ENCODE measurements at places on chromosomes 4 and X.

DNA sequence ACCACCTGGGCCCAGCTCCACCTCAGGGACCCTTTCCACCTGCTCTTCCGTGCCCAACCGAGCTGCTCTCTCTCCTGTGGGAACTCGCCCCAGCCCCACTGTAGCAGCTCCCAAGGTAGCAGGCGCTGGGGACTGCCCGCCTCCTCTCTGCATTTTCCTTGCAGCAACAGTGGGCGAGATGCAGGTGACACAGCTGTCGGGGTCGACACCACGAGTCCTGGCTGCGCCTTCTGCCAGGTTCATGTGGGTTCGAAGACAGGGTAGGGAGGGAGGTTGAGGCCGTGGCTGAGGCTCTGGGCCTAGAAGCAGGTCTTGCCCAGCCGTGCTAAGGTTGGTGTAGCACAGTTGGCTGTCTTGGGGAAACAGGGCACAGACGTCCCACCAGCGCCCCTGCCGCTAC, 245.2 kb upstream of the FSTL5 start:
- no peak for DNase-seq

DNA sequence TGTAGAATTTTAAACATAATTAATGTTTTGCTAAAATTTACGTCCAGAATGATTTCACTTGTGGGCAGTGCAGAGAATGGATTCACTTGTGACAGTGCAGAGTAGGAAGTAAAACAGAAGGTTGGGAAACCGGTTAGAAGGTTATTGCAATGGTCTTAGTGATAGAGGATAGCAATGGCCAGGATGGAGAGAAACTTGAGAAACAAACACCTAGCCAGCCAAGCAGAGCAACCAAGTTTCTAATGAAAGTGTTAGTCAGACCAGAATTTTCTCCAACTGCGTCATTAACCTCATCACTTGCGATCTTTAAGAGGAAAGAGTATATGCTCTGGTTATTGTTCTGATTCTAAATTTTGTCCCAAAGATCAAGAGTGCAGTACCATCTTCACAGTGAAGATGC, 50.0 kb upstream of the TBC1D9 start:
- no peak for DNase-seq

- DNase-seq = no peak
Measured at GRCh38 chr4:58111818-58112217, 1001.6 kb upstream of the IGFBP7 start.

DNA sequence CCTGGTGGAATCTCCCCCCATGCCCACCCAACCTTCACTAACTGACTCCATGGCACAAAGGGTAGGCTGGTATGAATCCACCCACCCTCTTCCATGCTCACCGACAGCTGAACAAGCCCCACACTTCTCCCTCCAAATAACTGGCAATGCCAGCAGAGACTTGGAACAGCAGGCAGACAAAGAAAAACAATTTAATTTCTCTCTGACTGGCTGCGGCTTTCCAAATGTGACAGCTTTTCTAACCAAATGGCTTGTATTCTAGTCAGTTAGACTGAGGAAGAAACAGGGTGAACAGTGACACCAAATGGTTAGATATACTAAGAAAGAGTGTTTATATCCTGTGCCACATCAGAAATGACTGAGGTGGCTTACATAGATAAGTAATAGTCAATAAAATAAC, 199.3 kb upstream of the ADAMTS3 start:
- DNase-seq = no peak

DNA sequence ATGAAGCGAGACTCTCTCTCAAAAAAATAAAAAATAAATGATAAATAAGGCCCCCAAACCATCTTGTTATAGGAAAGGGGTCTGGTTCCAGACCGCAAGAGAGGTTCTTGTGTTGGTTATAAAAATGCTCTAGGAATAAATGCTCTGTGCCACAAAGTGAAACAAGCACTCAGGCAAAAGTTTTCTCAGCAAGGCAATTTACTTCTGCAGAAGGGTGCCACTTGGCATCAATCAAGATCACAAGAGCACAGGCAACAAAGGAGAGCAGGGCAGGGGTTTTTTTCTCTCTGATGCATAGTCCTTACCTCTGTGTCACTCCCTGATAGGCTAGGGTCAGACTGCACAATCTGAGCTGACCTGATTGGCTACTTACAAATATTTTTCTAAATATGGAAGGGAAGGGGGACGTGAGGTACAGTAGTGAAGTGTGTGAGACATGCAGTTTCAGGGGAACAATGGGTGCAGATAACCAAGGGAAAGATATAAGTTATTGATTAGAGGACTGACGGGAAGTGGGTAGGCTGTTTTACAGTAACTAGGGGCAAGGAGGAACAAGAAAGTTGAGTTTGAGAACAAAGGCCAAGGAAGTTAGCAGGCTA, 29.8 kb upstream of the FUNDC1 start:
- no peak for DNase-seq

DNA sequence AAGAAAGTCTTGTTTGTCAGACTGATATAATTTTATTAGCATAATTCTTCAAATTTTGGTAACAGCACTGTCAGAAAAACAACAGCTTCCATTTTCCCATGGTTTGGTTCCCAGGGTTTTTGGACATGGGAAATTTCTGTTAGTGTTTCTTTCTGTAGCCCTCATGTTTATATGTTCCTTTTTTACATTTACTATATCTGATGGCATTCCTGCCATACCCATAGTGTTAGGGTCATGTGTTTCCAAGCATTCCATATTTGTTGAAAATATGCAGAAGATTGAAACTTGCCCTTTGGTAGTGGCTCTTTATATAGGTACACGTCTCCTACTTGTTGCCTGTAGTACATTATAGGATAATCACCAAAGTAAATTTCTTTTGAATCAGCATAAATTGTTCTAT, 65.8 kb downstream of the PDLIM5 start:
- no peak for DNase-seq

DNA sequence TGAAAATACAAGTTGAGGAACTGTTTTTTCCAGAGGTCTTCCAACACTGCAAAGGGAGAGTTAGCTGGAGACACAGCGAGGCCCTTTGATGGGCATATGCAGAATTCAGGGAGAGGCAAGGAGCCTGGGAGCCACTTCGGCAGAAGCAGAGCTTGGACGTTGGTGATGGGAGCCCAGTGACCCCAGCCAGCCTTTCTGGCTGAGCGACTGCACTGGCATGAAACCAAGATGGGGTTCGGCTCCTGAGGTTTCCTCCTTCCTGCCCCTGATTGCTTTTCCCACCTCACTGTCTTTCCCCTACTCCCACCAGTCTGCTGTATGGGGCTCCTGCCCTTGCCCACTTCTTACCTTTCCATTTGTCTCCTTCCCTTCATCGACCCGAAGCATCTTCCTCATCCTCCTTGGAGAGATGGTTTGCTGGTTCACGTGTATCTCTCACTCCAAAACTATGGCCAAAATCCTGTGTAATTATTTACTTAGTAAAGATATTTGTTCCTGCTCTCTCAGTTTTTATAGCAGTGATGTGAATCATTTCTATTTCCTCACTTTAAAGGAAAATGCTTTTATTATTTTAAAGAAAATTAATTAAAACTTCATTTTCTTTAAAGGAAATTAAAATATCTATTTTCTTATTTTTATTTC, 100.5 kb downstream of the NFKB1 start:
- DNase-seq = no peak

GRCh38 chr4:177201614-177202013, 108.1 kb upstream of the NEIL3 start:
- DNase-seq = no peak

DNA sequence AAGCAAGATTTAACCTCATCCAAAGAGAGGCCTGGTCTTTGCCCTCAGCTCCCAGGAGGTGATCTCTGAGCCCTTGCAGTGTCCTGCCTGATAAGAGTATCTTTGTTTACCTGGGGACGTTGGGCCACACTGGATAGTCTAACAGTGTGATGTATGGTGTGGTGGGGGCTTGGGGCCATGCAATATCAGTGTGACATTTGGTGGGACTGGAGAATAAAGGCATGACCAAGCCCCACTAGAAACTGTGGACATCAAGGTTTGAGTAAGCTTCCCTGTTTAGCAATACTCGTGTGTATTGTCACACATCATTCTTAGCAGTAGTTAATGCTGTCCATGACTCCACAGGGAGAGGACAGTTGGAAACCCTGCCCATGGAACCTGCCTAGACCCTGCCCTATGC, 34.4 kb downstream of the BBS12 start:
- no peak for DNase-seq

- DNase-seq = no peak
Measured at GRCh38 chr4:120354381-120354780, 287.7 kb upstream of the MAD2L1 start.

GRCh38 chr4:89586864-89587263, 250.1 kb downstream of the SNCA start:
- DNase-seq = no peak

GRCh38 chr4:97593248-97593647, 550.0 kb downstream of the STPG2 start:
- DNase-seq = no peak

- DNase-seq = no peak
Measured at GRCh38 chrX:12421918-12422317, 283.6 kb downstream of the FRMPD4 start.

Measured in activated CD8-positive, alpha-beta memory T cell treated with anti-CD3 and anti-CD28 coated beads for 4 hours (primary cell).